ENCODE measurements at places on chromosomes 6 and 20.
A peak's percentile ranks its signal among the peaks of the same experiment; 100 is the strongest.

DNA sequence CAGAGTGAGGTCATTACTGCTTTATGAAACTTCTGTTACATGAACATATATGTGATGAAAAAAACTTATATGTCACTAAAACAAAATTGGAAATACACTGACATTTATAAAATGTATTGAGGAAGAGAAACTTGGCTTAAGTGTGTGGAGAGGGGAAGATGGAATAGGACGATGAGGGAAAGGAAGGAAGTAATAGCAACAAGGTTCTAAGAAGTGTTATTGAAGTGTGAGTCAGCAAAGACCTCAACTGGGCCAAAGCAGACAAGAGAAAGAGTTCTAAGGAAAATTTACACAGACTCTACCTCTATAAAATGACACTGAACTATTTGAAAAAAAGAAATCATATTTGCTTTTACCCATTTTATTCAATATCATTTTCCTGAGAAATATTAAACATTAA lies 38.3 kb downstream of the SNX3 start:
- DNase-seq, result no peak

- no peak for DNase-seq
Measured at GRCh38 chr6:140289186-140289585, 914.7 kb upstream of the CITED2 start.

GRCh38 chr6:120198033-120198432 lies 848.5 kb upstream of the MAN1A1 start:
- no peak for DNase-seq

DNA sequence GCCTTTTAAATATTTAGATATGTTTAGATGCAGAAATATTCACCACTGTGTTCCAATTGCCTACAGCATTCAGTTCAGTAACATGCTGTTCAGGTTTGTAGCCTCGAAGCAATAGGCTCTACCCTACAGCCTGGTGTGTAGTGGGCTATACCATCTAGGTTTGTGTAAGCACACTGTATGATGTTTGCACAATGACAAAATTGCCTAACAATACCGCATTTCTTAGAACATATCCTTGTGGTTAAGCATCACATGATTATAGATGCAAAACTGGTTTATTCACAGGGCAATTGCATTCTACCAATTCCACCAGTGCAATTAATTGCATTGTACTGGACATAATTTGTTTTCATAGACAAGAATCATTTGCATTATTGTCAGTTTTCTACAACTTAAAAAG lies 7.9 kb upstream of the SLC22A16 start:
- DNase-seq, result no peak

DNA sequence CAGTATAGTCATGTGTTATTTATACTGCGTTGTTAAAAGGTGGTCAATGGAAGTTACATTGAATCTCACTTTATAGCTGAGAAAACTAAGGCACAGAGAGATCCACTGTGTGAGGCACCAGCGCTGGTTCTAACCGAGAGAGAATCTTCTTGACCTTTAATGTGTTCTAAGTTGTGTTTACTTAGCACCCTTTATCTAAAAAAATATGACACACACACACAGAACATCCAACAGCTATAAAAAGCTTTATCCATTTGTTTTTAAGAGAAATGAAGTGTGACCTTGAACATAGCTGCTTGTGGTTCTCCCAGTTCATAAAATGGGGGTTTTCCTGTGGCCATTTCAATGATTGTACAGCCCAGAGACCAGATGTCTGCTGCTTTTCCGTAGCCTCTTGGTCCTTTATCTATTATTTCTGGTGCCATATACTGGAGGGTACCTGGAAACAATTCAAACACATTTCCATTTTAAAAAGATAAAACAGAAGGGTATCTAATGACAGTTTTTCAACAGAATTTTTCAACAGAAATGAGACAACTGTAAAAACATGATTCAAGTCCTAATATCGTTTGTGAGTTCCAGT lies 54.8 kb upstream of the MAP7 start:
- no peak for DNase-seq

- DNase-seq, result no peak
Measured at GRCh38 chr6:124099520-124099919, 295.9 kb downstream of the NKAIN2 start.

GRCh38 chr20:56369179-56369578 lies 10.4 kb downstream of the FAM210B start:
- DNase-seq, result no peak

DNA sequence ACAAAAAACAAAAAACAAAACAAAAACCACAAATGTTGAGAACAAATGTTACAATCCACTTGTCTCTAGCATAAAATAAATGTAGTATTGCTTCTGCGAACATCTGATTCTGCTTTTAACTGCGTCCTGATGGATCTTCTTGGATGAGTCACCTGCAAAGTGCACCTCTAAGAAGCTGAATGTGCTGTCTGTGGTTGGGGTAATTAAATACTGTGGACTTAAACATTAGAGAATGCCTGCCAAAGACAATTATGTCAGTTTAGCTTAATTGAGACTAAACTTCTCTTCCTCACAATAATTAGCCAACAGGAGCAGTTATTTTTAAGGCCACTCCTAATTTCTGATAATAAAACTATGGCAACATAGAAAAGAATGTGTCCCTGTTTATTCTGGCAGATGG lies 253.4 kb downstream of the PHACTR1 start:
- DNase-seq, result no peak

DNA sequence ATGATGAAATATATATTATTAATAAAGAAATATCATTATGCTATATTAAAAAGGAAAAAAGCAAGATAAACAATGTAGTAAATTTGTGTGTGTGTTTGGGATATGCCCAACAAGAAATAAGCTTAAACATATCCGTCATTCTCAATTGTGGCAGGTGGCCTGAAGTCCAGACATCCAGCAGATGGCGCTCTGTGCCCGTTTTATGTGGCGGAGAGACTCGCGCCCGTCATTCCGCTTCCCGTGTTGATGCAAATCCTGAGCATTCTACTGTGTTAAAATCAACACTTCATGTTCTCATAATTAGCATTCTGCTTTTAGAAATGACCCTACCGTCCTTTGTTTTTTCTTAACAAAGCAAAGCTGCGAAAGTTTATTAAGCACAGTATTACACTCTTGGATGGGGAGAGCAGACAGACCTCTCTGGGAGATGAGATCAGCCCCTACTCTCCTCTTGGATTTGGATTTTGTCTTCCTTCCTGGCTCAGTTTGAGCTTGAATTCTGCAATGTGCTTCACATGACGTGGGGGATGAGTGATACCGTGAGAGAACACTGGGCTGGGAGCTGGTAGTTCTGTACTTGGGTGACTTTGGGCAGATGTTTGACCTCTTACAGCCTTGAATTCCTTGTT lies 125.8 kb downstream of the MCHR2 start:
- DNase-seq, result peak; percentile 87

DNA sequence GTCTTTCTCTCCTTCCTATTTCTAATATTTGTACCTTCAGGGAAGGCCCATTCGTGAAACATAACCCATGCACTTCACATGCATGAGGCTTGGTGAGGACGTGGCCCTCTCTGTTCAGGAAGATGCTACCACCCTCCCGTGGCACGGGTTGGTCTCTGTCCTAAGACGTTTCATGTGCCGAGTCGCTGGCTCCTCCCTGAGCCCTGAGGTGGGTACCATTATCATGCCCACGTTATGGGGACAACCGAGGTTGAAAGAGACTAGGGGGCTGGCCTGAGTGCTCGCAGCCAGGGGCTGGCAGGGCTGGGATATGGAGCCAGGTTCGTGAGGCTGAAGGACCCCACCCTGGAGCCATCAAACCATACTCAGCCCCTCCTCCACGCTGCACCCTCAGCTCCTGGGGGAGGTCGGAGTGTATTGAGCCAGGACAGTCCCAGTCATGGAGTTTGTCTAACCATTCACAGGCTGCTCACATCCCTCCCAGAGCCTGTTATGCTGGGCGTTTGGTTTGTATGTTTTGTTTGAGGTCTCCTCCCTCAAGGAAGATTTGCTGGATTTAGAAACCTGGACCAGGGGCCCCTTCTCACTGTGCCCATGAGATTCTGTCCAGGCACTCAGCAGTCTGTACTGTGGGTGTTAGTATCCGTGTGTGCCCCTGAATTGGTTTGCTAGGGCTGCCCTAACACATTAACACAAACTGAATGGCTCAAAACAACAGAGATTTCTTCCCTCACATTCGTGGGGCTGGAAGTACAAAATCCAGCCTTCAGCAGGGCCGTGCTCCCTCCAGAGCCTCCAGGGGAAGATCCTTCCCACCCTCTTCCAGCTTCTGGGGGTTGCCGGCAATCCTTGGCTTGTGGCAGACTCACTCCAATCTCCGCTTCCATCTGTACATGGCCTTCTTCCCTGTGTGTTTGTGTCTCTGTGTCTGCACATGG lies 88.3 kb downstream of the ANKRD60 start:
- DNase-seq, result peak; percentile 50

GRCh38 chr20:22341508-22341907 lies 242.9 kb downstream of the FOXA2 start:
- no peak for DNase-seq

DNA sequence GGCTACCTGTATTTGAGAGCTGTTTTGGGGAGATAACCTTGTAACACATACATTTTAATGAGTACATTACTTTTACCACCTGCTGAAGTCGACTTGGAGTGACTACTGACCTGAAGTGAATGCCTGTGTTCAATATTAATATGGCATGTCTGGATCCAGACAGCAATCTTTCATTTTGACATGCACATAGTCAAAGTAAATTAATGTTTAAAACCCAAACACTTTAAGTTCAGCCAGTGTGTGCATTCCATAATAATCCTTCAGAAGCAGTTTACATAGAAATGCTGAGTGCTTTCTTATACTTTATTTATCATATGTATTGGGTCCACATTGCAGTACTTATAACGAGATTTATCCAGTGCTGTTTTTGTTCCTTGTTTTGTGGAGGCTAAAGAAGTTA lies 38.0 kb downstream of the CDKAL1 start:
- DNase-seq, result no peak

DNA sequence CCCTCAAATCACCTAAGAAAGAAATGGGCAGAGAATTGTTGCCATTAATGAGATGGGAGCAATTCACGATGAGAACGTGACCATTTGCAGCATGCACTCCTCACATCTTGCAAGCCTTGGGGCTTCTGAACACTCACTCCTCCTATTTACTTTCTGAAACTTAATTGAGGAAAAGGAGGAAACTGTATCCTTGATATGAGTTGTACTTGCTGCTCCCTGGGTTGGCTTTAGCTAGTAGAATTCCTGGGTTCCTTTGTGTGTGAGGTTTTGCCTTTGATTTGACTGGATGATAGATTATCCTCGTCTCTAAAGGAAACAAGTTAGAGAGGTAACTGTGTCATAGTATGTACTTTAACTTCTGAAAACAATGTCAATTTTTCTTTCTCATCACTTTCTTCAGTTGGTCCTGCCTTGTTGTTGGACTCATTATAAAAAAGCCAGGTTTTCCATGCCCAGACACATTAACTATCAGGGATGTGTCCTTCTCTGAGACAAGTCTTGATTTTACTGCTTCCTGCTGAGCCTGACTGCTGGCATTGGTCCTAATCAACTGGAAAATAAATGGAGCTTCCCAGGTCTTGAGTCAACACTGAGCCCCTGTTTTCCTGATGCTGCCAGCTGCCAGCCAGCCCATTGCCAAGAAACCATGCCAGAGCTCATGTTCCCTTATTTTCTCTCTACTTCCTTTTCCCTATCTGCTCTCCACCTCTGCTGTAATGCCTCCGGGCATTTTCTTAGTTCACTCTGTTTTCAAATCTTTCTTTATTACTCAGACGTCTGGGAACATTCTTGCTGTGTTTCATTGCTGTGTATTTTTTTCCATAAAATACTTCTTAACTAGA lies 6.0 kb upstream of the MRAP2 start:
- DNase-seq, result no peak

GRCh38 chr20:55685841-55686240 lies 319.5 kb downstream of the CBLN4 start:
- no peak for DNase-seq

GRCh38 chr6:170164271-170164900 lies 126.5 kb downstream of the DLL1 start:
- DNase-seq, result no peak

DNA sequence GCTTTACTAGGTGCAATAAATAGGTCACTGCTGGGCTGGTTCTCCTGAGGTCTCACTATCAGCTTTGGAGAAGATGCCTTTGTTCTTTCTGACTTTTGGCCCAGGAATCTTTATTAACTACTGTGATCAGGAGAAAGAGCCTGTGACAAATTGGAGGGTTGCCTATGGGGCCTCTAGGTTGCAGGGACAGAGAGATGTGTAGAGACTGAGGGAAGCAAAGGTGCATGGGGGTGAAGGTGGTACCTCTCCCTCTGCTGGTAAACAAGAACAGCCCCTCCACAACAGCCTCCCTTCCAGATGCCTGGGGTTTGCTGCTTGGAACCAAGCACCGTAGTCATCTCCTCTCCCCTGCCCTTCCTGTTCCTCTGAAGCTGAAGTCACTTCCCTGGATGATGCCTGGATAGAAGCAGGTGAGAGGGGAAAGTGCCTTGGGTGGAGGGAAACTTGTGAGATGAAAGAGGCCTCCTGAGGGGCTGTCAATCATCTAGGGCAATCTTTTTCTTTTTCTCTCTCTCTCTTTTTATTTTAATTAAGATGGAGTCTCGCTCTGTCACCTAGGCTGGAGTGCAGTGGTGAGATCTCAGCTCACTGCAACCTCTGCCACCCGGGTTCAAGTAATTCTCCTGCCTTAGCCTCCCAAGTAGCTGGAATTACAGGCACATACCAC lies 57.4 kb upstream of the DUSP22 start:
- DNase-seq, result no peak

- no peak for DNase-seq
Measured at GRCh38 chr6:115634887-115635286, 425.8 kb downstream of the FRK start.

- DNase-seq, result no peak
Measured at GRCh38 chr6:6915813-6916547, 191.8 kb upstream of the RREB1 start.

GRCh38 chr6:152746172-152746553 lies 4.4 kb upstream of the VIP start:
- no peak for DNase-seq

DNA sequence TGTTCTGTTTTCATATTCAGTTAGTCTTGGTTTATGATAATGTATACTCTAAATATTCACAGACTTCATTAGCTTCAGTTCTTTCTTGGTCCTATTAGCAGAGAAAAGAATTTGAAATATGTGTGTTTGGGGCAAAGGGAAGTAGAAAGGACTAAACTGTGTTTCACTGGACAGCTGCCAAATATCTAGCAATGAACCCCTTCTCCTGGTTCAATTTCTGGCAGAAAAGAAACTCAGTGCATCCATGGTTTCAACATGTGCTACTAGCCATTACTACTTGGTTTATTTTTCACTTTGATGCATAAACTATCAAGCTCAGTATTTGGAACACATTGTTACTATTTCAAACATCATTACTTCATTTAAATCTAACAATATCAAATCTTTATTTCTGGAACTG lies 43.6 kb downstream of the FBXL4 start:
- no peak for DNase-seq

- DNase-seq, result peak; percentile 17
Measured at GRCh38 chr6:35262596-35262995, 3.1 kb downstream of the ZNF76 start.

- no peak for DNase-seq
Measured at GRCh38 chr6:13432526-13433184, 54.7 kb downstream of the GFOD1 start.

DNA sequence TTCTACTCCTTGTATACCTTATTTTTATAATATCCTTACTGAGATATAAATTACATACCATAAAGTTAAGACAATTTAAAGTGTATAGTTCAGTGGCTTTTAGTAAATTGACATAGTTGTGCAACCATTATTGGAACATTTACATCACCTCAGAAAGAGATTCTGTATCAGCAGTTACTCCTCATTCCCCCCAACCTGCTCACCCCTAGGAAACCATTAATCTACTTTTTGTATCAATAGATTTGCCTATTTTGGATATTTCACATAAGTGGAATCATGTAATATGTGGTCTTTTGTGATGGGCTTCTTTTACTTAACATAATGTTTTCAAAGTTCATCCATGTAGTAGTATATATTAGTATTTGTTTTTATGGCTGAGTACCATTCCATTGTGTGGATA lies 51.3 kb downstream of the CDC5L start:
- DNase-seq, result no peak

All from activated effector memory CD4-positive, alpha-beta T cell treated with anti-CD3 and anti-CD28 coated beads, Interleukin-2, amount 50 U/mL, for 16 hours (primary cell).